ENCODE measurements at places on chromosomes 3 and 15. TPM values are rescaled to one million over a fixed set of nuclear protein-coding genes. Genes with fewer than 3 reads are reported as not detected.

PLCH1 gene
- not detected for total RNA-seq

SOX14 gene
- not detected for total RNA-seq

ANKRD63 gene
- total RNA-seq: not detected

ISG20 gene
- 4.5 TPM for total RNA-seq

GRCh38 chr3:106332884-106333283 lies 464.1 kb upstream of the CBLB start:
- no peaks in the 10 kb centered on the region for H3K27me3 ChIP-seq
- no peak overlapping the region for H3K4me3 ChIP-seq
- H3K27ac ChIP-seq: no peak overlapping the region
- DNase-seq: no peak
- peaks cover 25% of the 10 kb centered on the region for H3K4me1 ChIP-seq

DNA sequence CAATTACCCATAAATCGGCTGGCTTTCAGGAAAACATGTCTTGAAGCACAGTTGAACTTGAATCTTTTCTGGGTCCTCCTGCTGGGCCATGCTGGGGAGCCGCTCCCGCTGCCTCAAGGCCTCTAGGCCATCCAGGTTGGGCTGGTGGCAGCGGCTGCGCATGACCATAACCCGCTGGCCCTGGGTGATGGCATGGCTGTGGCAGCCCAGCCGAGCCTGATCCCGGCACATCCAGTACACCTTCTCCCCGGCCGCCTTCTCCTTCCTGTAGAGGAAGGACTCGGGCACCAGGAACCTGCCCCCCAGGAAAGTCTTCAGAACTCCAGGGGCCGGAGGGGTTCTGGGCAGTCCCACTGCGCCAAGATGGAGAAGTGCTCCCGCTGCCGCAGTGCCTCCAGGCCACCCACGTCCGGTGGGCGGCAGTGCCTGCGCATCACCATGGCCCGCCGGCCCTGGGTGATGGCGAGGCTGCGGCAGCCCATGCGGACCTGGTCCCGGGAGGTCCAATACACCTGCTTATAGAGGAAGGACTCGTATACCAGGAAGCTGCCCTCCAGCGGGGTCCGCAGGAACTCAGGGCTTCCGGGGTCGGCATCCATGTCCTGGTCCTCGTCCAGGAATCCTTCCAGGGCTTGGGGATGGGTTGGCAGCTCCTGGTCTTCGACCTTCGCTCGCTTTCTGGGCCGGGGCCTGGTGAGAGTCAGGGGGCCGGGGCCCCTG lies 84.3 kb upstream of the FXR1 start:
- peaks cover 3% of the 10 kb centered on the region for H3K27me3 ChIP-seq
- H3K4me3 ChIP-seq: no peak overlapping the region
- H3K36me3 ChIP-seq: no peaks in the 10 kb centered on the region
- no peaks in the 10 kb centered on the region for H3K4me1 ChIP-seq

DNA sequence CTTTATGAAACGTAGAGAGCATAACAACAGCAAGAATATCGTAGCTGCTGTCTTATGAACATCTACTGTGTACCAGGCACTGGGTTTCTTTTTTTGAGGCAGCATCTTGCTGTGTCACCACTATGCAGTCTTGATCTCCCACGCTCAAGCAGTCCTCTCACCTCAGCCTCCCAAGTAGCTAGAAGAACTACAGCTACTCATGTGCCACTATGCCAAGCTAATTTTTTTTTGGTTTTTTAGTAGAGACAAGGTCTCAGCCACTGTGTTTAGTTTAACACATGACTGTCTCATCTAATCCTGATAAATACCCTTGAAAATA lies 129.9 kb downstream of the VGLL4 start:
- H3K27me3 ChIP-seq: no peaks in the 10 kb centered on the region
- no peak overlapping the region for H3K4me3 ChIP-seq
- no peaks in the 10 kb centered on the region for H3K36me3 ChIP-seq

DNA sequence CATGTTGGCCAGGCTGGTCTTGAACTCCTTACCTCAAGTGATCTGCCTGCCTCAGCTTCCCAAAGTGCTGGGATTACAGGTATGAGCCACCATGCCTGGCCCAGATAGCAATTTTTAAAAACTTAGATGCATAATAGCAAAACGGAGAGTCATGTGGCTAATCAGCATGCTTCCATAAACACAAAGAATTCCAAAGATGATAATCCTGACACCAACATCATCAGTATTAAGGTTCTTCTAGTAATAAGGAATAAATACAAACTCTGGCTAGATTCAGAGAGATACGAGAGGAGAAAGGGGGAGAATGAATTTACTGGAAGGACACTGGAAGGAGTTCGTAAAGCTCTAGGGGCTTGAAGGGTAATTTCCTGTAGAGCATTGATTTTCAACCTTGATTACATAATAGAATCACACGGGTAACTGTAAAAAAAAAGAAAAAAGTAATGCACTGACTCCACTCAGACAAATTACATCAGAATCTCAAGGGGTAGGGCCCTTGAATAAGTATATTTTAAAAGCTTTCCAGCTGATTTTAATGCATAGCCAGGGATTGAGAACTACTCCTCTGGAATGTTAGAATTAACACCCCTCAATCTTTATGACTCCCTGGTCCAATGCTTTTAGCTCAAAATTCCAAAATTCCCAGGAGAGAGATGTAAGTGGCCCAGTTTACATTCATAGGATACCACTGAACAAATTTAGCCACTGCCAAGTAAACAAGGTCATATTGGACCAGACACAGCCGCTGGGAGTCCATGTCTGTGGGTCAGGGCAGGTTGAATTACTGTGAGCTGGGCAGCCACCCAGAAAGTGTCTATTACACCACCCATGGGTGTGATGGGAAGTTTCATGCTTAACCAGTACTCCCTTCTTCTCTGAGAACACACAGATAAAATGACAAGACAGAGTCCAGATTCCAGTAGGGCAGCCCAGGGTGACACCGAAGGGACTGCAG lies 243.9 kb downstream of the TBL1XR1 start:
- no peak overlapping the region for H3K4me3 ChIP-seq
- peaks cover 1% of the 10 kb centered on the region for H3K36me3 ChIP-seq
- peaks cover 48% of the 10 kb centered on the region for H3K4me1 ChIP-seq
- DNase-seq: no peak

- no peaks in the 10 kb centered on the region for H3K27me3 ChIP-seq
- H3K36me3 ChIP-seq: peaks cover 21% of the 10 kb centered on the region
- no peak for DNase-seq
- H3K27ac ChIP-seq: no peak overlapping the region
Observed at GRCh38 chr3:4708230-4708629, 215.1 kb downstream of the ITPR1 start.

DNA sequence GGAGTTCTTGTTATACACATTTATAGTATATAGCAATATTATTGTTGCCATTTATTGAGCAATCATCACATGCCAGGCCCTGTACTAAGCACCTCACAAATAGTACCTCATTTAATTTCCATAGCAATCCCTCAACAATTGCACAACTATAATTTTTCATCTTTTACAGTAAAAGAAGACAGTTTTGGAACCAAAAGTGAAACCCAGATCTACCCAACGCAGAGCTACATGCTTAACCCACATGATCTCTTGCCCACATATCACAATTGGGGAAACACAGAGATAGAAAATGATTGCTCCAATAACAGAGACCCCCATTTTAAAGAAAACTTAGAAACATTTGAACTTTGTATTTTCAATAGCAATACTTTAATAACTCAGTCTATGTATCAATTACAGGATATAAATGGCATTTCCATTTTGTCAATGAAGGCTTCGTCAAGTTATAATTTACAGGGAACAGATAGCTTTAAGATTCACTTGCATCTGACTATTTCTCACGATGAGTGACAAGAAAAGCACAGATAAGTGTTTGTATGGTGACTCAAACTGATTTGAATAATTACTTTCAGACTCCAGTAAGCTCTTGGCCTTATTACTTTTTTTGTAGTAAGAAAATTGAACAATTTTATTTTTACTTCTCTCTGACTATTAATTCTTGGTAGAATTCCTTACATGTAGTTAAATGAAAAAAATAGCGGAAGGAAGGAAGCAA lies 38.7 kb upstream of the CCDC50 start:
- H3K27ac ChIP-seq: no peak overlapping the region
- no peak overlapping the region for H3K4me3 ChIP-seq
- H3K4me1 ChIP-seq: peaks cover 6% of the 10 kb centered on the region
- no peaks in the 10 kb centered on the region for H3K36me3 ChIP-seq
- no peaks in the 10 kb centered on the region for H3K27me3 ChIP-seq

- H3K4me1 ChIP-seq: no peaks in the 10 kb centered on the region
- no peak for DNase-seq
- no peak overlapping the region for H3K4me3 ChIP-seq
- no peaks in the 10 kb centered on the region for H3K27me3 ChIP-seq
Observed at GRCh38 chr3:140276703-140277102, 341.7 kb downstream of the CLSTN2 start.

GRCh38 chr3:135989242-135989641 lies 23.7 kb downstream of the PPP2R3A start:
- DNase-seq: no peak
- H3K4me3 ChIP-seq: no peak overlapping the region
- H3K36me3 ChIP-seq: no peaks in the 10 kb centered on the region
- peak overlapping the region; percentile 62 for H3K27ac ChIP-seq
- H3K27me3 ChIP-seq: no peaks in the 10 kb centered on the region
- H3K4me1 ChIP-seq: peaks cover 23% of the 10 kb centered on the region

- DNase-seq: peak; percentile 18
- H3K4me1 ChIP-seq: no peaks in the 10 kb centered on the region
- peaks cover 10% of the 10 kb centered on the region for H3K36me3 ChIP-seq
- H3K27ac ChIP-seq: no peak overlapping the region
- H3K4me3 ChIP-seq: no peak overlapping the region
Observed at GRCh38 chr3:10242182-10243065, 5.8 kb upstream of the TATDN2 start.

- H3K4me1 ChIP-seq: peaks cover 16% of the 10 kb centered on the region
- H3K27me3 ChIP-seq: no peaks in the 10 kb centered on the region
- H3K27ac ChIP-seq: no peak overlapping the region
- H3K4me3 ChIP-seq: no peak overlapping the region
- no peak for DNase-seq
Observed at GRCh38 chr3:117898722-117899522, 1135.7 kb downstream of the IGSF11 start.

DNA sequence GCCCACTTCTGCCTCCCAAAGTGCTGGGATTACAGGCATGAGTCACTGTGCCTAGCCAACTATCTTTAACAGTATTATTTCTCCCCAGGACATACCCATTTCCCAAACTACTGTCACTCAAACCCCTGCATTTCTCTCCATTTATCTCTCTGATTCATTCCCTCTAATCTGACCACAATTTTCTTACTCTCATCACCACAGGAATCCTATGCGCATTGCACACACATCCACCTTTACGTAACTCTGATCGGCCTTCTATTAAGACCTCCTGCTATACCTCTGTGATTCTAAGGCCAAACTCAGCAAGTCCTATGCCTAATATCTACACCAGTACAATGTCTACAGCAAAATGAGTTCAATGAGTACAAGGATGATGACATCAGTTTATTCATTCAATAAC lies 235.0 kb downstream of the ULK4 start:
- no peaks in the 10 kb centered on the region for H3K4me1 ChIP-seq
- H3K27ac ChIP-seq: no peak overlapping the region
- H3K36me3 ChIP-seq: peaks cover 16% of the 10 kb centered on the region
- DNase-seq: no peak
- no peaks in the 10 kb centered on the region for H3K27me3 ChIP-seq

GRCh38 chr3:108820586-108820985 lies 2.0 kb upstream of the TRAT1 start:
- no peaks in the 10 kb centered on the region for H3K36me3 ChIP-seq
- peaks cover 17% of the 10 kb centered on the region for H3K27me3 ChIP-seq
- no peaks in the 10 kb centered on the region for H3K4me1 ChIP-seq

DNA sequence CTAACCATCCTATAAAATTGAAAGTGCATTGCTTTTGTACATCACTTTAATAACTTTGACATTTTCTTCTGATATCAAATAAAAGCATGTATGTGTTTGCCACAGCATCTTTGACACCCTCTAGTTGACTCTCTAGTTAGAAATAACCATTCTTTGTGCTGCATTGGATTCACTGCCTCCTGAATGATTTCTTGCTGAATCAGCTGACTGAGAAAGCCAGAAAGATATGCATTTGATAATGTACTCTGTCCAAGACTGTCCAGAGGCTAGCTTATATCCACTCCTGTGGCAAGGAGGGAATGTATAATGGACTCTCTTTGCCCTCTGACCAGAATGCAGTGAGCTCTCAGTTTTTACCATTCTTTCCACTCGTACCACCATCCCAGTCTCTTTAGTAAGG lies 6.2 kb downstream of the RAB11A start:
- peak overlapping the region; percentile 33 for H3K27ac ChIP-seq
- peaks cover 15% of the 10 kb centered on the region for H3K36me3 ChIP-seq
- H3K4me3 ChIP-seq: no peak overlapping the region
- H3K27me3 ChIP-seq: no peaks in the 10 kb centered on the region

DNA sequence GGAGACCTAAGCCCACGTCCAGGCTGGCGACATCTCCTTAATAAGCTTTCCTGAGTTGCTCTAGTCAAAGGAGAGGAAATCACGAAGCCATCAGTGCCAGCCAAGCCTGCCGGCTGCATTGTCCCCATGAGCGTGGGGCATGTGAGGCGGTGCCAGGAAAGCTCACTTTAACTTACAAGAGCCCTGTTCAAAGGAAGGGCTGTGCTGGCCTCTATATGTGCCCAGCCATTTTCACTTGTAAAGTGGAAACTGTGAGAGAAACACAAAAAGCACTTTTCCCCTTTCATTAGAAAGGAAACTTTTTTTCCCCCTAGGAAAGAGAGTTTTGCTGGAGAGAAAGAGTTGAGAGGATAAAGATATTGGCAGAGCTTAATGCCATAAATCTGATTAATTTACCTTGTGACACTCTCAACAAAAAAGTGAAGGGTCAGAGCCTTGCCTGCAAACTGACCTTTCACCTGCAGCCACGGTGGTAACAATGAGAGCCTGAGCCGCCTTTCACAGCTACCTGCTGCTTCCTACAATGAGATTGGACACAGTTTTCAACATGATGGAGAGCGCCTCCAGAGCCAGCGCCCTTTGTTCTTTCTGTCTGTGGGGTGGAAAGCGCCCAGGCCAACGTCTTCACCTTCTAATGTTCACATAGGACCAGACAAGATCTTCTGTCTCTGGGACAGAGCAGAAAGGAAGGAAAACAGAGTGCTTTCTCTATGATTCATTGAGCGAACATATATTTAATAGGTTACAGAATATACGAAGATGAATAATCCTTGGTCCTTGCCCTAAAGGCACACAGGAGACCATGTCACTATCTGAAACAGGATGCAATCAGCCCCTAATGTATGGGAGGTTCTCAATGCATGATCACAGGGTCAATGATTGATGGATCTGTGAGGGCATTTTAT lies 233.1 kb upstream of the HES1 start:
- peaks cover 6% of the 10 kb centered on the region for H3K4me1 ChIP-seq
- no peak overlapping the region for H3K27ac ChIP-seq
- no peak overlapping the region for H3K4me3 ChIP-seq
- DNase-seq: no peak
- peaks cover 64% of the 10 kb centered on the region for H3K27me3 ChIP-seq

DNA sequence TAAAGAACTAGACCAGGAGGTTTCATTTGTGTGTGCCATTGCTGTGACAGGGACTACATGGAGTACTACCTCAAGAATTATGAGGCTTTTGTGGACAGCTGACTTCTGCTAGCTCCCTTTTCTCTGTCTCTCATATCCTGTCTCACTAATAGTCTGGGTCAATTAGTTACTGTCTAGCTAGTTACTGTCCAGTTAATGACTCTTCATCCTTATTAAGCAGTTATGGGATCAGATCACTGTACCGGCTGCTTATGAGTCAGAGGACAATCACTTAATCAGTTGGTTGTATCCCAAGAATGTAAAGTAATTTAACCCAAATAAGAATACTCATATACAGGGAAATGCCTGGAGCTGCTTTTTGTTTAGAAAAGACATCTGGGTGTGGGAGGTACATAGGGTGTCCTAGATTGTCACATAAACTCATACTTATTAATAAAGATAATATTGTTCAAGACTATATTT lies 158.0 kb downstream of the CDIN1 start:
- H3K4me3 ChIP-seq: no peak overlapping the region
- peaks cover 7% of the 10 kb centered on the region for H3K36me3 ChIP-seq
- no peak overlapping the region for H3K27ac ChIP-seq
- no peak for DNase-seq
